ENCODE measurements at places on chromosomes 12 and 14.

- DNase-seq = no peak
Measured at GRCh38 chr14:62234849-62235248, 472.6 kb downstream of the SNAPC1 start.

GRCh38 chr14:71514941-71515919 lies 417.0 kb upstream of the RGS6 start:
- DNase-seq = no peak

DNA sequence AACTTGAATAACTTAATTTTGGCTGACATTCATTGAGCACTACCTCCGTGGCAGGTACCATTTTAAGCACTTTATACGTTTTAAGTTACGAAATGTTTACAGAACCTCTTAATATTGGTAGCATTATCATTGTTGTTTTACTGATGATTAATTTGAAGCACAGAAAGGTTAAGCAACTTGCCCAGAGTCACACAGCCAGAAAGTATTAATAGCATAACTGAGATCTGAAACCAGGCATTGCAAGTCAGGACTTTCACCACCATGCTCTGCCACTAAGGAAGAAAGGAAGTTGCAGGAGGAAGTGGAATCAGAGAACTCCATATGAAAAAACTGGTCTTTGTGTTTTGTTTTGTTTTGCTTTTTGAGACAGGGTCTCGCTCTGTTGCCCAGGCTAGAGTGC lies 28.2 kb upstream of the BCAT1 start:
- no peak for DNase-seq

DNA sequence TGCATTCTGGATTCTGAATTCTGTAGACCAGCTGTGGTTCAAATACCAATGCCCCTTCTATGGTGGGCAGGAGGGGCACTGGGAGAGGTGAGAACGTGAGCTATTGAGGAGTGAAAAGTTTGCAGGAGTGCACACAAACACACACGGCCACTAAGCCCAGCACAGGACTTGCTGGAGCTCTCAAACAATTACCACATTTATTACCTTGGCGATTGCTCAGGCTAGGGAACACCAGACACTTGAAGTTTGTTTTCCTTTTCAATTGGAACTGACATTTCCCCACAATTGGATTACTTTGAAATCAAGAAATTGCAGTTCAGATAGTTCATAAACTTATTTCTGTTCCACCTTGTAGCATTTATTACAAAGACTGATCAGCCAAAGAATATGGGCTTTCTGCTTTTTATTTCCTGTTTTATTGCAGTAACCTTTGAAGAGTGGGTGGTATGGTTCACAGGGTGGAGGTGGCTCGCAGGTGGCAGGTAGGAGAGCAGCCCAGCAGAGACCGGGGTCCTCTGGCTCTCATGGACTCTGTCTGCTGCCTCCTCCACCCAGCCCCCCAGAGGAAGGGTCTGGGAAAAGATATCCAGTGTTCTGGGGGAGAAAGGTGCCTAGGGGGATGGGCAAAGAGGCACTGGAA lies 429.8 kb upstream of the CCDC196 start:
- DNase-seq = no peak

DNA sequence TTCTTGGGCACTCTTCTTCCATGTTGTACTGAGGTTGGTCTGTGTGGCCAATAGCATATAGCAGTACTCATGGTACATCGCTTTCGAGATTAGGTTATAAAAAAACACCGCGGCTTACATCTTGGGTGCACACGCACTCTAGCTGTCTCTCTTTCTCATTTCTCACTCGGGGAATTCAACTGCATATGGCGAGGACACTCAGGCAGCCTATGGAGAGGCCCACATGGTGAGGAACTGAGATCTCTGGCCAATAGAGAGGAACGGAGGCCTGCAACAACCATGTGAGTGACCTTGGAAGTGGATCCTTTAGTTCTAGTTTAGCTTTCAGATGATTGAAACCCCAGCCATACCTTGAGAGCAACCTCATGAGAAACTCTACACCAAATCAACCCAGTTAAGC lies 45.6 kb downstream of the USP15 start:
- no peak for DNase-seq

DNA sequence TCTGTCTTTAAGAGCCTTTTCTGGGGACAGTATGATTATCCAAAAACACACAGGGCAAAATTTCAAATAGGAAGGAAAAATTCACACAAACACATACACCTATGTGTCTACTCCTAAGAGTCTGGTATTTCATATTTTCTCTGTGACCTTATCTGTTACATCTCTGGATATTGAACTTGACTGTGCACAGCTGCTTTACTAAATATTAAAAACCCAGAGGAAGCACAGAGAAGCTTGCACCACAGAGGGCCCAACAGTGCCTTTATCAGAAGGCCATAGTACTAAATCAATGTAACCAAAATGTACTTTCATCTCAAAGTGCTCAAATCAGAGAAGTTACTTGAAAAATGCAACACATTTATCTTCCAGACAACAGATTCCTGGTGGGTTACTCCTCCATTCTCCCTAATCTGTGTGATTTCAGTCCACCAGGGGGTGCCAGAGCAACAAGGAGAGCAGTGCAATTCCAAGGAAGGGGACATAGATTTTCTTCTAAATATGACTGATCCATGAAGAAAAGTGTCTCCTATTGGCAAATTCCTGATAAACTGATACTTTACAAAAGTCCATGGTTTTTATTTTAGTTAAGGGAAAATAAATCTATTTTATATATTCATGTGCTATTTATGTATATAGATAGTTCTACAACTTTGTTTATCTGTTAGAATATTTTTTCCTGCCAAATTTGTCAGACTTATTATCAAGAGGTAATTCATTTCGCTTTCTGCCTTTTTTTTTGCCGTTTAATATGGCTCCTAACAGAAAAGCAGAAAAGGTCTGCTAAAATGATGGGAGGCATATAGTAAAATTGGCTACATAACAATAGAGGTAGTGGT lies 617.6 kb downstream of the LRFN5 start:
- peak; percentile 68 for DNase-seq

DNA sequence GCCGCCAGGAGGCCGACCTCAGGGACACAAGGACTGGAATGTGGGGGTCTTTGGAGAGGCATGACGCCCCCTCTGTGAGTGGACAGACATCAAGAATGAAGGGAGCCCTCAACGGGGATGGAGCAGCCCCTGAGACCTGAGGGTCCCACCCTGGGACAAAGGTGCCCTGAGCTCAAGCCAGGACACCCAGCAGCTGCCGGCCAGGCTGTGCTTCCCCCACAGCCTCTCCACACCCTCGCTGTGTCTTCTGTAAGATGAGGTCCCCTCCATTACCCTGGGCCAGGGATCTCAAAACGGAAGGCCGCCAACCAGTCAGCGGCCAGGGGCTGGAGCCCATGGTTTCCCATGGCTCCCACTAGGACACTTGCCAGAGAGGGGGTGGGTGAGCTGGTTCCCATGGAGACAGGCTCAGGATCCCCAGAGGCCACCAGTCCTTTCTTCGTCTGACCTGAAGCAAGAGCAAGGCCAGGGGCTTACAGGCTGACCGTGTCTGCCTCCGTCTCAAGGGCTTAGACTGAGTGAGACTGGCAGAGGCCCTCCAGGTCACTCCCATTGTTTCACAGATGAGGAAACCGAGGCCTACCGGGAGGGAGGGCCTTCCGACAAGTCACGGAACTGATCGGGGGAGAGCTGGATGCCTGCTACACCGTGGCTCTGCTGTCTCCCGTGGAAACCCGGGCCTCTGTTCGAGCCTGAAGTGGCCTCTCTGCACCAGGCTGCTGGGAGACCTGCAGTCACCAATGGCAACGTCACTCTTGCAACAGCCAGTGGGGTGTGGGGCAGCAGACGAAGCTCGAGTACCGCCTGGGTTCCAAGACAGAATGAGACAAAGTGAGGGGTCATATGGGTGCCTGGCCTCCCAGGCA lies 91.7 kb upstream of the DIO3 start:
- no peak for DNase-seq

DNA sequence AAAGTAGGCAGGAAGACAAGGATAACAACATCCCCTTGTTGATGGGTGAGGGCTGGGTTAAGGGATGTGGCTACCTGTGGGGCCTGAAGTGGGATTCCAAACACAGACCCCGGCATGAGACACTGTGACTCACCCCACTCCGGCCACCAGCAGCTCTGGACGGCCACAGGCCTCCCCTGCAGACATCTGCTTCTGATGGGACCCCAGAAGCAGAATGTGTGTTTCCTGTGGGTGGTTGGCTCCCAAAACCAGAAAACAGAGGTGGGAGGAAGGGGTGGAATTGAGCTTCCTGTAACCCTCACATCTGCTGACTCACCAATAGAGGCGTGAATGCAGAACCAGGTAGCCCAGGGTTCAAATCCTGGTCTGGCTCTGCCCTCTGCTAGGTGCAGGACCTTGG lies 216.6 kb upstream of the PWP1 start:
- no peak for DNase-seq

DNA sequence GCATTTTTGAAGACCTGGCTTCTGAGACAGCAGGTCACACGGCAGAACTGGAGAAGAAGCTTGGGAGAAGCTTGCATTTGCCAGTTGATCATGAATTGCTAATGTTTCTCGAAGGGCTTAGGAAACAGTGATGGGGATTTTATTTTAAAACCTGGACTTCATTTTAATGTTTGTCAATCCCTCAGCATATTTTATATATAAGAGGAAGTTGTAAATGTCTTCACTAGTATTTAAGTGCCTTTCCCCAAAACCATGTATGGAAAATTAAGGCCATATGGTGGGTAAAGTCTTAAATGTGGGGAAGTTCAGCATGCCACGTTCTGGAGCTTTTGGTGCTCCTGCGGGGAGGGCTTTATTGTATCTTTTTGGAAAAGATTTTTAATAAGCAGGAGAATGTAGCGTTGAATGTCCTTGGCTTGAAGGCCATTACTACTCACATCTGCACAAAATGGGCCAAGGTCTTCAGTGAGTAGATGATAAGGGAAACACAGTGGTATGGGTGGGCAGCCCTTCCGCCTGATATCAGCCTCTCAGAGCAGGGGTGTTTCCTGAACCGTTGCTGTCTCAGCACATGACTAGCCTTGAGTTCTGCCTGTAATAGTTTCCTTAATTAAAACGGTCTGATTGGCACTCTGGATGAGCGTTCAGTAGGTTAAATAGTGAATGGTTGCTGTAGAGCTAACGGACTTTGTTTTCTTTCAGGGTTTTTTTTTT lies 511.4 kb downstream of the PCNX1 start:
- DNase-seq = no peak
